SK-N-SH treated with all-trans-retinoic acid at 6 μM for 48 hours (cell line): ENCODE measurements at places on chromosomes 12 and 14.

DNA sequence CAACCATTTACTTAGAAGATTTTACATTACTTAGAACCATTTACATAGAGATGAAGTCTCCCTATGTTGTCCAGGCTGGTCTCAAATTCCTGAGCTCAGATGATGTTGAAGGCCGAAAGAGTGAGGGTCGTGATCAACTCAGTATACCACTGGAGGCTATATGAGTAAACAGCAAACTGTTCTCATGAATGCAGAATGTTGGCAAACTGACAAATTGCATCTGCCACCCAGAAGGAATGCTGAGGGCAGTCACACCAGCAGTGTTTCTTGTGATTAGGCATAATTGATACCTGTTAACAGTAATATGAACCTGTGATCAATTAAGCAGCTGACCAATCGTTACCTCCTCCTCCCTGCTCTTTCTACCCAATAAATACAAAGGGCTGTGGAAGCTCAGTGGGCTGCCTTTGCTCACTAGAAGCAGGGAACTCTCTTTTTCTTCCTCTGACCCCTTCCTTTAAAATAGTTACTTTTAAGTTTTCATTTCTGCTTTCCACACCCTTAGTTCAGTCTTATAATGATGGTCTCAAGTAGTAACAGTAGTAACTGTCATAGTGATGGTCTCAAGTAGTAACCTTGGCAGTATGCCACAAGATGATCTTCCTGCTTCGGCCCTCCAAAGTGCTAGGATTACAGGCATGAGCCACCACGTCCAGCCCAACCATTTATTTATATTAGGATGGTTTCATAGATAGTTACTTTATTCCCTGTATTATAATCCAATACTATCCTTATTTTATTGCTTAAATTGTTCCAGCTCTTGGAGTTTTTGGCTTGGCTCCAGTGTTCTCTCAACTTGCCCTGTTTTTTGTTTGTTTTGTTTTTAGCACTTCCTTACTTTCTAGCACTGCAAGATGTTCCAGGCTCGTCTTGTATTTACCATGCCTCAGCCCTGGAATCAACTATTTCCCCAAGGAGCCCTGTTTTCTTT lies 25.8 kb downstream of the LIMA1 start:
- peak; percentile 74 for ATAC-seq

DNA sequence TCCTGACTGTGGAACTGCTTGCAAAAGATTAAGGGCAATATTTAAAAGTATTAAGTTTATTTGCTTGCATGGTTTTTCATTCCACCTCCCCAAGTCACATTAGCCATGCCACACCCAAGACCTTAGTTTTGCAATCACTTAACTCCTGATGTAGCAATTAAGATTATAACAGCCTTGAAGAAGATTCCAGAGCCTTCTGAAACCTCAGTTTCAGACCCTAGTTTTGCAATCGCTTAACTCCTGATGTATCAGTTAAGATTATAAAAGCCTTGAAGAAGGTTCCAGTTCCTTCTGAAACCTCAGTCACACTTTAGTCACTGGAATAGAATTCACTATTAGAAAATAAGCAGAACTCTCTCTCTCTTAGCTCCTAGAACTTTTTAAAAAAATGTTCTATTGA lies 42.7 kb upstream of the DCN start:
- ATAC-seq: no peak

DNA sequence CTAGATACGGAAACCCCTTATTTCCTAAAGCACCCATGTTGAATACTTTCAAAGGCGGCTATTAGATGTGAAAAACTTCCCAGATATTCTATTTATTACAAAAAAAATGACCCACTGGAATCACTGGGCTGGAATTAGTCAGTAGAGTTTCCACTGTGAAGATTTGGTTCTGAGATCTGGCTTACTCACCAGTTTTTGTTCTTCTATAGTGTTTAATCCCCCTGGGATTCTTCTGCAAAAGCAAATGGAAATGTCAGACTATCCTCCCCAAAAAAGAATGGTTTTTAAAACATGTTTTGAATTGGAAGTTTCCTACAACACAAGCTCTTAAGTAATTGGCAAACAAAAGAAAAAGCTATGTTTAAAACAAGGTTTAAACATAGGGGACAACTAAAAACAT lies 166.4 kb downstream of the STXBP6 start:
- no peak for ATAC-seq

GRCh38 chr12:95248604-95249360 lies 31.2 kb downstream of the VEZT start:
- ATAC-seq: peak; percentile 84

DNA sequence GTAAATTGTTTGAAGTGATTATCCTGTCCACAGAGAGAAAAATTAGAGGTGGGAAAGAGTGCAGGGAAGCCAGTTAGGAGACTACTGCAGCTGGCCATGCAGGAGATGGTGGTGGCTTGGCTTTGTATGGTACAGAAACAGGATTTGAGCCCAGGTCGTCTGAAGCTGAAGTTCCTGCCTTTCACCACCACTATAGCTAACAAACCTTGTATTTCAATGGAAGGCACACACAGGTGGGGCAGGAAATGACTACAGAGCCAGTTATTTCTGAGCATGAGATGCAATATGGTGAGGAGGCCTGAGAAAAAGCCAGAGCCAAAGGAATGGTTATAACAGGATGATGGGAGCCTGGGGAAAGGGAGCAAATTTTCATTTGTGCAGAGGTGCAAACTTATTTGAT lies 103.9 kb downstream of the BTG1 start:
- no peak for ATAC-seq

GRCh38 chr14:65179918-65180724 lies 77.8 kb upstream of the MAX start:
- ATAC-seq: peak; percentile 88

GRCh38 chr12:109881752-109882151 lies 1.4 kb upstream of the GLTP start:
- no peak for ATAC-seq

- ATAC-seq: peak; percentile 95
These were observed 8.3 kb downstream of the PXN start for GRCh38 chr12:120257041-120257821.

GRCh38 chr14:55802986-55803872 lies 223.2 kb downstream of the KTN1 start:
- no peak for ATAC-seq

DNA sequence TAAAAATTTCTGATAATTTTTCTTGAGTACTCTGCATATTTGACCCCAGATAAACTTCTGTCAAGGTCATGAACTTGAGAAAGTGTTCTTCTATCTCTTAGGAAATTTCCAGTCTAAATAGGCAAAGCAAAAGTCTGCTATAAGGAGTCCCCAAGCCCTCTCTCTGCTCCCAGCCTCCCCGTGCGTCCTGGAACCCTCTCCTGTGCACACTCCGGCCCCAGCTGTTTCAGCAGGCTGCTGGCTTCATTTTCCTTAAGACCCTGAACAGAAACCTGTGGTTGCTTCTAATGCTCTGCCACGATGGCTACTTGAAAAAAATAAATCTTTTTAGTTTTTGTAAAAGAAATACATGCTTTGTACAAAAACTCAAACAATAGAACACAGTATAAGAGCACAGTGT lies 14.7 kb downstream of the KRT2 start:
- no peak for ATAC-seq

DNA sequence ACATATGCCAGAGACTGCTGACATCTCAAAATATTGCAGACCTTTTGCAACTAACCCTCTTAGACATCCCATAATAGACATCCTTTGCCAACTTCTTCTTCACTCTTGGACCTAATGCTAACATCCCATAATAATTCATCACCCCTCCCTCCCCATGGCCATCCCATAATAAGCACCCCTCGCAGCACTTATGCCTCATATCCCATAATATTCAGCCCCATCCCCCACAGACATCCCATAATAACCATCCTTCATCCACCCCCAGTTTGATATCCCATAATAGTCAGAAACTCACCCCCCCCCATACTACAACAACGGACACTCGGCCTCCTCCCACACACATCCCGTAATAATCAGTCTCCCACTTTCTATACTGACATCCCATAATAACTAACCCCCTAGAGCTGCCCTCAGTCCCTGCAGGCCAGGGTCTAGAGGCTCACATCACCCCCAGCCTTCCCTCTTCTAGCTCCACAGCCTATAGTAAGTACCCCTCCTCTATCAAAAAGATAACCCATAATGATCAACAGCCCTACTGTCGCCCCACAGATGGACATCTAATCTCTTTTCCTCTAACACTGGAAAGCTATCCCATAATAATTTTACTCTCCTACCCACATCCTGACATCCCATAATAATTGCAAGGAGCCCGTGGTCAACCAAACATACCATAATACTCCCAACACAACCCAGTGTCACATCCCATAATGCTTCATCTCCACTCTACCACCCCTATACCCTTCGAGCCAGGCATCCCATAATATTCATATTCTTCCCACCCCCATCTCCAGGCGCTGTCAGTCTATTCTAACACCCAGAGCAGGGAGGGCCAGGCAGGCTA lies 792 bp upstream of the CHD4 start:
- ATAC-seq: peak; percentile 3; the same call in 2 of the 3 replicates
